Erythroblast (primary cell): ENCODE measurements at places on chromosomes 2 and 18.
A peak's percentile ranks its signal among the peaks of the same experiment; 100 is the strongest.

- DNase-seq: no peak
Observed at GRCh38 chr2:126302043-126302442, 353.9 kb upstream of the GYPC start.

GRCh38 chr2:46216213-46216612 lies 81.0 kb upstream of the EPAS1 start:
- no peak for DNase-seq

DNA sequence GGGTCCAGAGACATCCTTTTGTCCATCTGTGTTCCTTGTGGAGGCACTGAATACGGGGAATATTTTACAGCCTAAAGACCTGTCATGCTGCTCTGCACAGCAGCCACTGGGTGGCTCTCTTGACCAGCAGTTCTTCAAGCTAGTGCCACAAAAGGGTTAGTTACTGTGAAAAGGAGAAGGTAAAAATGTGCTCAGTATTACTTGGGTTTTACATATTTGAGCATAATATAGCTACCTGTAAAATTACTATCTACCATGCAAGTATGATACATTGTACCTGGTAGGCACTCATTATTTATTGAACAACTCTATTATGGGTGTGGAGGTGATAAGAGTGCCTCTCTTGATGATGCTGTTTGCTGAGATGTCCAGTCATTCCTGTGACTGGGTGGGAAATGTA lies 23.6 kb downstream of the FZD5 start:
- peak; percentile 85 for DNase-seq

DNA sequence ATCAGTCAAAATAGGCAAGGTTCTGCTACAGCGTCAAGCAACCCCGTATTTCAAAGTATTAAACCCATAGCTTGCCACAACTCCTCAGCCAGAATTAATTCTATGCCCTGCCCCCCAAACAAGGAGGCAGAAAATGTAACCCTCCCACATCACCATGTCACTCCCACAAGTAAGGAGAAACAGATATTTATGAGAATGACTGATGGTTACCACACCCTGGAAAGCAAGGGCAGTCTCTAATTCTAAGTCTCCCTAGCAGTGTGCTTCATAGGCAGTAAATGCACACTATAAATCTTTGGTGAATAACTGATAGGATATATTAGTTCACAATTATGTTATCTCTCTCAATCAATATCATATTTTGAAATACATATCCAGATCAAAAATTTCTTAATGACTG lies 228.0 kb upstream of the SLC14A2 start:
- no peak for DNase-seq

GRCh38 chr2:71852141-71852711 lies 295.4 kb downstream of the CYP26B1 start:
- DNase-seq: no peak

DNA sequence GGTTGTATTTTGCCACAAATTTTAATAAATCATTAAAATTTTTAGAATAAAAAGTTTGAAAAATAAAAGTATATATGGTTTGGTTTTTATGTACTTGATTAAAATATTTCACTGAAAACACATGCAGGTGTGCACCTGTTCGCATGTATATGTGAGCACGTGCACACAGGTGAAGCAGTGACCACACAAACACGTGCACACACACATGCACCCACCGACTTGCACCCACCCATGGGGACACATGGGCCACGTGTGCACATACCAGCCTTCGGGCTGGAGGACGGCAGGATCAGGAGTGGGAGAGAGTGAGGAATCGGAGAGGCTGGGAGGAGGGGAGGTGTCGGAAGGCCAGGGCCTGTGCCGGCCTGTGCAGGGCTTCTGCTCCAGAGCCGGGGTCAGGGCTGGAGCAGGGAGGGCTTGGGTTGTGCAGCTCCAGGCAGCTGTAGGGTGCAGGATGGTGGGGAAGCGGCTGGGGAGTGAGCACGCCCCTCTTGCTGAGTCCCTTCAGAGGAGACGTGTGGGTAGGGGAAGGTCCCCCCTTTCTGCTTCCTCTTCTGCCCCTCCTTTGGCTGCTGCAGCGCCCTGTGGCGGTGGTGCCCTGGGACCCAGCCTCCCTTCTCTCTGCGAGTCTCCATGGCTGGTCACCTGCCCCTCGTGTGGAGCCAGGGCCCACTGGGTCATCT lies 106.9 kb upstream of the HDAC4 start:
- DNase-seq: no peak

DNA sequence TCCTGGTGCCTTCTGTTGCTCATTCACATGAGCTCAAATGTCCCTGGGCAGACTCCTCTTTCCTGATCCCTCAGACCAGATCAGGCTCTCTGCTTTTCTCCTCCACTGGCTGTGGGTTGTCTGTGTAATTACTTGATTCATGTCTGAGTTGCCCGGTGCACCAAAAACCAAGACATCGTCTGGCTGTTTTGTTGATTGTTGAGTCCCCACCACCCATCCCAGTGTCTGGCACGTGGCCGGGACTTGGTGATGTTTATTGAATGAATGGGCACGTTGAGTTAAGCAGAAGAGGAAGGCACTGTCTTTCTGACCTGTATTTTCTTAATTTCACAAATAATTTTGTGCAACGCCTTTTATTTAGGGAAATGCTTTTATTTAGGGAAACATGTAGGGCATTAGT lies 499.1 kb upstream of the HS6ST1 start:
- DNase-seq: no peak

DNA sequence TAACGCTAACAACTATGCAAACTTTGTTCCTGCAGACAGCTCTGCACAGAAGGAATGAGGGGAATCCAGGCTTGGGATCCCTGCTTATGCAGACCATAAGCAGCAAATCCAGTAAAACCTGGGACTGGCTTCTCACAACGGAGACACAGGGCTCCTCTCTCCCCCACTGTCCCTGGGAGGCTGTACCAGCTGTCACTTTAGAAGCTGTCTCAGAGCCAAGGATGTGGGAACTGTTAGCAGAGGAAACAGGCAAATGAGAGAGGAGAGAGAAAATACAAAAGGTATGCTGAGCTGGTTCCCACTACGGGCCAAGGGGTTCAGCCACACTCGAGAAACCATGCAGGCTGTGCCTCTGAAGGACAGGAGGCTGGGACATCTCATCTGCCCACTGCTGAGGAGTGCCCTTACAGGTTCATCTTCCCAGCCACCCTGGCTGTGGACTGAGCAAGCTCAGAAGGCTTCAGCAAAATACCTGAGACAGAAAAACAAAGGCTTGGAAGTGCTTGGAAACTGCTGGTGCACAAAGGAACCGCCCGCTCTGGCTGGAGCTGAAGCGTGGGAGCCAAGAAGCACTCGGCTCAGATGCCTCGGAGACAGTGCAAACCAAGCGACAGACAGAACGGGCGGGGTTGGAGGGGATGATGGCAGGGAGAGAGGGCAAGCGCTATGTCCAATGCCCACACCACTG lies 72.5 kb downstream of the FAM210A start:
- DNase-seq: no peak

- DNase-seq: no peak
Observed at GRCh38 chr2:205706769-205707381, 24.6 kb downstream of the NRP2 start.

DNA sequence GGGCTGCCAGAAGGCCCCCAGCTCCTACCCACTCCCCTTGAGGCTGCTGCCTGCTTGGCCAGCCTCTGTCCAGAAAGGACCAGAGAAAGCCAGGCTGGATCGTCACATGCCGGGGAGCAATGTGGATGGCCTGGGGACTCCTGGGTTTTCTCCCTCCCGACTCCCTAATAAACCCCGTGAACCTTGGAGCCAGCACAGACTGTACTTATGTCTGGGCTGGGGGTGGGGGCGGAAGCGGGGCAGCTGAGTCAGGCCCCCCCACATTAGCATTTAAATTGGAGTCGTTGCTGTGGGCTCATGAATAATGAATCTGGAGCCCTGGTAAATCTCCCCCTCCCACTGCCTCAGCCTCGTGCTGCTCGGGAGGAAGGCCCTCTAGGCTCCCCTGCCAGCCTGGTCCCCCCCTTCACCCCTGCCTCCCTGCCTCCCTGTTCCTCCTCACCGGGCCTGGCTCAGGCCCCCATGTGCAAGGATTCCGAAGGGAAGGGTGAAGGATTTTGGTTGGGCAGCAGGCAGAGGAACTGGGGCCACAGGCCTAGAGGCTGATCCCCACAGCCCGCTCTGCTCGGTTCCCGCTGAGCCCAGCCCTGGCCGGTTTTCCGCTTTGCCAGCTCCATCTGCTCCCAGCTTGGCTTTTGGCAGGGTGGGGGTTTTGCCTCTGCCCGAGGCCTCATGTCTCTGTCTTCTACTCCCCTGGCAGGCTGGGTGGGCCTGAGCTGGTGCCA lies 7.3 kb upstream of the ASIC4 start:
- DNase-seq: no peak

DNA sequence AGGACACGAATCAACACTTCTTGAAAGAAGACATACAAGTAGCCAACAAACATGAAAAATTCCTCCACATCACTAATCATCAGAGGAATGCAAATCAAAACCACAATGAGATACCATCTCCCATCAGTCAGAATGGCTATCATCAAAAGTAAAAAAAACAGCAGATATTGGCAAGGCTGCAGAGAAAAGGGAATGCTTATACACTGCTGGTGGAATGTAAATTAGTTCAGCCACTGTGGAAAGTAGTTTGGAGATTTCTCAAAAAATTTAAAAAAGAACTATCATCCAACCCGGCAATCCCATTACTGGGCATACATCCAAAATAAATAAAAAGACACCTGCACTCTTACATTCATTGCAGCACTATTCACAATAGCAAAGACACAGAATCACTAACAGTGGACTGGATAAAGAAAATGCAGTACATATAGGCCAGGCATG lies 78.7 kb downstream of the GRB14 start:
- DNase-seq: no peak

DNA sequence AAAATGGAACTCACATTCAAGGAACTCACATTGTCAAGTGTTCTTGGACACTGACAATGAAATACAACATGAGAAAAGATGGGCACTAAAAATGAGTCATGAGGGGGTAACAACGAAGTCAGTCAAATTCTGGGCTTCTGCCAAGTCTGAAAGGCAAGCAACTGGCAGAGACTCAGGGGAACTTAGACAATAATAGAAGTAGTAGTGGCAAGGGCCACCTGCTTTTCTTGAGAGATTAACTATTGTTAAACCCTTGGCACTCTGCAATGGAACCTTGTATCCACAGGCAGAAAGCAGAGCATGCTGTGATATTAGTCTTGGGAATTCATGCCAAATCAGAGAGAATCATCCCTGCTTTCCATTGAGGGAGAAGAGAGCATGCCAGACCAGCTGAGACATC lies 382.6 kb upstream of the CDH2 start:
- no peak for DNase-seq

DNA sequence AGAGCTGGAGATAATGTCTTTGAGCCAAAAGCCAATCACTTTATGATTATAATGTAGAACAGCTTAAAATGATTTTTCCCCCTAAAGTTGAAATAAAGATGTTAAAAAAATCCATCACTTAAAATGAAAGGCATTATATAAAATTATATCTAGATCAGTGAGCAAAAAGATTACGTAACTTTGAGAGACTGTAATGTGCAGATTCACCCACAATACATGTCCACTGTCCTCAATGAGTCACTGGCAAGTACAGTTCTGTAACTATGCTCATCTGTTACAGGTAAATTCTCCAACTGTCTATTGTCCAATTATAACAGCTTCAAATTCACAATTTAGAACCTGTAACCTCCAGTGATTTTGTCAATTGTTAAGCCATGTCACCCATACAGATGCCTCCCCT lies 19.0 kb downstream of the FAM161A start:
- DNase-seq: no peak

- DNase-seq: no peak
Observed at GRCh38 chr2:98293030-98293429, 53.2 kb upstream of the CNGA3 start.
